Non-pigmented ciliary epithelial cell (primary cell): ENCODE measurements at places on chromosomes 11 and 22.

- no peak for DNase-seq
These were observed 3.5 kb downstream of the PHLDB1 start for GRCh38 chr11:118610773-118611432.

- peak; percentile 10 for DNase-seq
These were observed 52.9 kb downstream of the NCAPD3 start for GRCh38 chr11:134170919-134171281.

- DNase-seq = no peak
These were observed 3.4 kb upstream of the PTPRJ start for GRCh38 chr11:47976931-47977330.

DNA sequence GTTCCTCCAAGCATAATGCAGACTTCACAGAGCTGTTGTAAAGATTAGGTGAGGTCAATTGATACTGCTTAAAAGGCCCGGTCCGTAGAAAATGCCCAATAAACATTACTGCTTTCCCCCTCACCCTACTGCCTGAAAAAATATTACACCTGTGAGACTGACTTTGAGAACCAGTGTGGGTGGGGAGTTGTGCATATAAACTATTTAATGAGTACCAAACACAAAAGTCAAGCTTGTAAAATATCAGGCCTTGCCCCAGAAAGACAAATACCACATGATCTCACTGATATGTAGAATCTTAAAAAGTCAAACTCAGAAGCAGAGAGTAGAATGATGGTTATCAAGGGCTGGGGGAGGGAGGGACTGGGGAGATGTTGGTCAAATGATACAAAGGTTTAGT is 46.7 kb downstream of the C22orf42 start:
- no peak for DNase-seq

DNA sequence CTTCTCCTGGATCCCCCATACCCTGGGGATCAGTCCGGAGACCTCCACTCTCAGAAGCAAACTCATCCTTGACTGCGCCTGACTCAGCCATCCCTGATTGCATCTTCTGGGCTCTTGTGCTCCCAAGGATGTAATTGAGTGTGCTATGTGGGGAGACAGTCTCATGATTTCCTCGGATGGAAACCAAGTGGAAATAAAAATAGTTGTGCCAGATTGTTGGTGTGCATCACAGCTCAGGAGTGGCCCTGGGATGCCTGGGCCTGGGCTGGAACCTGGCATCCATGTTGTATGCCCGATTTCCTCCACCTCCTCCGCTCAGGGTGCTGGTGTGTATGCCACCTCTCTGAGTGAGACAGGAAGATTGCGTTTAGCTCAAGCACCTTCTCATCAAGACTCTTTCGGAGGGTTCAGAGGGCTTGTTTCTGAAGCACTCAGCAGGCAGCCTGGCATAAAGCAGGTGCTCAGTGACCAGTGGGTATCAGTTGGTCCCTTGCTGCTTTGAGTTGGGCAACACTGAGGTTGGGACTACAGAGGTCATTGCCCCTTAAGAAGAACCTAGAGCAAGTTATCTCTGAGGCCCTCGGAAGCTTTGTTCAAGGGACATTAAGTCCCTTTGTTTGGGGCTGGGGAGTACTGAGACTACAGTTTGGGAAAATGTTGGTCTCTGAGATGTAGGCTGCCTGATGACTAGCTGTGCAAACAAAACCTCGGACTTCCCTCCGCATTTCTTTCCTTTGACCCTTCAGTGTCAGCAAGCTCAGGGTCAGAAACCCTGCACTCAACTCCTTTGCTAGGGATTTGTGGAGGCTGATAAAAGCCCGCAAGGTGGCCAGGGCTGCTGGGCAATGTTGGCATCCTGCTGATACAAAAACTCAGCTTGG is 24.8 kb upstream of the MICAL2 start:
- no peak for DNase-seq

- DNase-seq = no peak
These were observed 10.8 kb downstream of the SLC22A12 start for GRCh38 chr11:64601605-64602465.

- no peak for DNase-seq
These were observed 104.2 kb upstream of the HSD17B12 start for GRCh38 chr11:43576320-43576802.

DNA sequence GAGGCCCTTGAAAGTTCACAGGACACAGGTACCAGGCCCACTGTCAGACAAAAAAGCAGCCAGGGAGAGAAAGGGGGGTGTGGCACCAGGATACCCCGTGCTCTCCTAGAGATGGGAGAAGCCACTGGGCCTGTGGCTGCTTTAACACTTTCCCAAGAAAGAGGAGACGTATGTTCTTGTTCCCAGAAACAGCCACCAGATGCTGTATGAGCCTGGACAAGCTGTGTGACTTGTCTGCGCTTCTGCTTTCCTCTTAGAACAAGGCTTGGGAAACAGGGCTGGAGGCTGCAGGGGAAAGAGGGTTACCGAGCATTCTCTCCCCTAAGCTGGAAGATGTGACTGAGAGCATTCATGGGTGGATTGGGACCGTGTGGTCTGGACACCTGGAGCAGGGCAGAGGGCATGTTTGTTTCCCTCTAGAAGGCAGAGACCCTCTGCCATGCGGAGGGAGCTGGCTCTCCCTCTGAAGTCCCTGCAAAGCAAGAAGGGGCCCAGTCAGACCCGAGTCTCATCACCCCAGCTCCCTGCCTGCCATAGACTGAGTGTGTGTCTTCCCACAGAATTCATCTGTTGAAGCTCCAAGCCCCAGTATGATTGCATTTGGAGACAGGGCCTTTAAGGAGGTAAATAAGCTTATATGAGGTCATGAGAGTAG is 74.1 kb downstream of the TRIM29 start:
- no peak for DNase-seq

DNA sequence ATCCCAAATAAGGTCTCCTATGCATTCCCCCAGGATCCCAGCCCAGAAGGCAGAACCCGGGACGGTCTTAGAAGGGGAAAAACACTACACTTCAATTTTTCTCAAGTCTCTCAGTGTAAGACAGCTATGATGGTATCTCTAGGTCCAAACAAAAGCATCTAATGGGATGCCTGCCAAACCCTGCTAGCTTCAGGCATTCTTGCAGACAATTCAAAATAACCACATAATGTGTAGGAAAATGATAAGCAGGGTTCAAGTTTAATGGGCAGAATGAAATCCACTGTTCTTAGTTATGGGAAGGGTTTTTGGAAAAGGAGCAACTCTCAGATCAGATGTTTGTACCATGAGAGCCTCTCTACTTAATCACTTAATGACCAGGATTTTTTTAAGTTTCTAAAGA is 119.8 kb upstream of the ANO1 start:
- DNase-seq = peak; percentile 30

GRCh38 chr11:76768909-76769560 is 14.1 kb upstream of the TSKU start:
- no peak for DNase-seq

DNA sequence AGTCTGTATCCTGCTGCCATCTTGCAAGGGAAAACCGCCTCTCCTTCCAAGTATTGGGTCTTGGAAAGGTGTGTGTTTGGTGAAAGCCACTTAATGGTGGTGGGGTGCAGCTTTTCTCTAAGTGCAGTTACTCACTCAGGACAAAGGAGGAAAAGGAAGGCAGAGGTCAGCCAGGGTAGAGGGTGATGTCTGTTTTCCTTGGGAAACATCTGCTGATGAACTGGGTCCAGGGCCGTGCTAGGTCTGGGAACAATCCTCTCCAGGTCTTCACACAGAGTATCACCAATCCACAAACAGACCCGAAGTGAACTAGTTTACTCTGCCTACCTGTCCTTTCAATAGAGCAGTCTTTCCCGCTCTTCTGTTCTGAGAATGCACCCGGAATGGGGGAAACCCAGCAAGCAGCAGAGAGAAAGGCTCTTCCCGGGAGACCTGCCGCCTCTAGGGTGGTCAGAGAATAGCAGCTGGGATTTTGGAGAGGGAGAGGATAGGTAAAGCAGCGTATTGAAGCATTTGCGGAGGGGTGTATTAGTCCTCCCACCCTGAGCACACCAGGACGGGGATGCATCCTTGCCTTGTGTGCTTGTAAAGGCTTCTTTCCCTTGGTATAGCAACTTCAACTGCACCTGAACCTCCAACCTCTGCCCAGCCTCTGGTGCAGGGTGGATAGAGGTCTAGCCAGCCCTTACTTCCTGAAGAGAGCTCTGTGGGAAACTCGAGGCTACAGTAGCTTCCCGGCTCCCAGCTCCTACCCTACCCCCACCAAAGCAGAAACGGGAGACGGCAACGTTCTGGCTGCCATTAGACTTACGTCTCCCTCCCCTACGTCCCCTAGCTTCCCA is 20.7 kb downstream of the LHFPL7 start:
- no peak for DNase-seq

GRCh38 chr22:24088816-24089215 is 77.7 kb downstream of the CABIN1 start:
- DNase-seq = peak; percentile 26

DNA sequence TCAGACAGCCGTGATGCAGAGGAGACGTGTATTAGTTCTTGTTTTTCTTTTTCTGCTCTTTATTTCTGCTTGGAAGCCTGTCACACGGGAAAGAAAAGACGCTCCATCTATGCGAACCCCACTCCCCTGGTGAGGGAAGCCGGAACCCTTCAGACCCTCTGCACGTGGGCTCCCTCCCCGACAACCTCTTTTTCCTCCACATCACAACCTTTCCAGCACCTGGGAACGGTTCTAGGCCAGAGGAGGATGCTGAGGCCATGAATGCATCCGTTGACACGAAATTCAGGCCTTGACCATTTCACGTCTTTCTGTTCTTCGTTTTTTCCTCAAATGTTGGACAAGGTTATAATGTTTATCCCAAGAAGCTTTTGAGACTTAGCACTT is 85.3 kb upstream of the WNT7B start:
- no peak for DNase-seq

DNA sequence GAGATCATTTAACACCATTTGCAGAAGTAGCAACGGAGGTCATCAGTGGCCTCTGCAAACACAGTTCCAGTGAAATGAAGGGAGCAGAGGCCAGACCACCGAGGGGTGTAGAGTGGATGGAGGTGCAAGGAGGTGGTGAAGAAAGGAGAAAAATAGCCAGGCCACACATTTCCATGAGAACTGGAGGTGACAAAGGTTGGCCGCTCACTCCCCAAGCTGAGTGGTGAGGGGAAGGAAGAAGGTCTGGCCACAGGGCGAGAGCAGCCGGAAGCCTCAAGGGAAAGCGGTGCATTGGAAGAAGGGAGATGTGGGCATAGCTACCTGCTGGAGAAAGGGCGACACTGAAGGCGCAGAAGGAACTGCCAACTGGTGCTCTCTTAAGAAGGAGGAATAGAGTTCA is 20.1 kb upstream of the TMPRSS4 start:
- DNase-seq = no peak
